ENCODE measurements at places on chromosomes 1 and 21. TPM values are rescaled to one million over a fixed set of nuclear protein-coding genes. Genes with fewer than 3 reads are reported as not detected.

Gene NTRK1
- total RNA-seq, result 0.97 TPM

GRCh38 chr1:78792756-78793155 lies 143.1 kb downstream of the IFI44 start:
- no peak for DNase-seq
- no peaks in the 10 kb centered on the region for H3K36me3 ChIP-seq
- no peaks in the 10 kb centered on the region for H3K4me1 ChIP-seq
- H3K27me3 ChIP-seq, result no peaks in the 10 kb centered on the region

Gene BSND
- not detected for total RNA-seq

Gene CFAP74
- 0.23 TPM for total RNA-seq

Gene DMRTA2
- total RNA-seq, result not detected

DNA sequence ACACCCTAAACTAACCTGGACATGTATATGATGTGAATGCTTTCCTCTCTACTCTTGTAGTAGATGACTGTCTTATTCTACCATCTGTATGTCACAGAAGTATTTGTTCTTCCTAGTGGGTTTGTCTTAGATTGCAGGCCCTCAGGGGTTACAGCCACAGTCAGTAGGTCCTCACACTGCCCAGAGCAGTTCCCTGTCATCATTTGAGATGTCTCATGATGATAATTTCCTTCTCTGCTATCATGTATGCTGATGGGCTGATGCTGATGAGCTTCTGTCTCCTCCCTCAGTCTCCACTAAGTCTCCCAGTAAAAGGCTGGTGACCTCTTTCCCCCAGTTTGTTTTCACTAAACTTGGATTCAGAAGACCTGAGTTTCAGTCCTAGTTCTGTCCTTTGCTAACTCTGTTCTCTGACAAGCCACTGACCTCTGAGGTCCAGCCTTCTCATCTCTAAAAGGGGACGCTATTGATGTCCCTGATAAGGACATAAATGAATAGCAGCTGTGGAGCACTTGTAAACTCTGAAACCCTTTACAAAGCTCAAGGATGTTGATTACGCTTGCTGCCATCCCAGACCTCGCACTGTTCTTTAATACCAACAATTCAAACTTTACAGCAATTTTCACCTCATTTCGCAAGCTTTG lies 3.1 kb upstream of the ETV3 start:
- no peaks in the 10 kb centered on the region for H3K27me3 ChIP-seq
- no peaks in the 10 kb centered on the region for H3K36me3 ChIP-seq
- no peak for DNase-seq
- no peak overlapping the region for H3K27ac ChIP-seq
- H3K4me3 ChIP-seq, result no peak overlapping the region

GRCh38 chr21:15521644-15522001 lies 208.2 kb upstream of the USP25 start:
- H3K27me3 ChIP-seq, result no peaks in the 10 kb centered on the region
- H3K36me3 ChIP-seq, result no peaks in the 10 kb centered on the region
- no peak for DNase-seq
- no peak overlapping the region for H3K27ac ChIP-seq

DNA sequence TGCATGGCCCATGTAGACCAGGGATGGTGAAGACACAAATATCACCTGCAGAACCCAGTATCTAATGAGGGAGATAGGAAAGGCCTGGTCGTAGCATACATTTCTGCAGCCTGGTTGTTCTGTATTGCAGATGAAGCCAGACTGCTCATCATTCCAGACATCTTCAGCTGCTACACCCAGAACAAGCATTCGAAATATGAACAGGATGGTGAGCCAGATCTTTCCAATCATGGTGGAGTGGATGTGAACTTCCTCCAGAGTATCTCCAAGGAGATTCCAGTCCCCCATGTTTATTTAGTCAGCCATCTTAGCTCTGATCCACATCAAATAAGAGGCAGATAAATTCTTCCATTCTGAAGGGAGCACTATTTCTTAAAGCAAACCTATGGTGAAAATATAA lies 2.7 kb upstream of the MYCBP start:
- DNase-seq, result no peak
- no peaks in the 10 kb centered on the region for H3K36me3 ChIP-seq
- H3K27me3 ChIP-seq, result no peaks in the 10 kb centered on the region
- no peak overlapping the region for H3K27ac ChIP-seq

DNA sequence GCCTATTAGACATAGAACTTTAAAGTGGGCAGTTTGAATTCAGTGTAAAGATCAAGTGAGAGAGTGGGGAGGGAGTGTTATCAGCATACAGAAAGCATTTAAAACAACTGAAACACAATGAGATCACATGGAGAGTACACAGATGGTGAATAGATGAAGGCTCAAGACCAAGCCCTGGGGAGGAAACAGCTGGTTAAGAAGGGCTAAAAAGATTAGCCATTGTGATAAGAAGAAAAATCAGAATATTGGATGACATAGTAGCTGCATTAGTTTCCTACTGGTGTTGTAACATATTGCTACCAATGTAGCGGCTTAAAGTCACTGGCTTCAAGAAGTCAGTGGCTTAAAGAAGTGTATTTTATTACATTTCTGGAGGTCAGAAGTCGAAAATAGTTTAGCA lies 443.4 kb upstream of the RGS18 start:
- DNase-seq, result no peak
- no peaks in the 10 kb centered on the region for H3K27me3 ChIP-seq
- H3K4me3 ChIP-seq, result no peak overlapping the region

DNA sequence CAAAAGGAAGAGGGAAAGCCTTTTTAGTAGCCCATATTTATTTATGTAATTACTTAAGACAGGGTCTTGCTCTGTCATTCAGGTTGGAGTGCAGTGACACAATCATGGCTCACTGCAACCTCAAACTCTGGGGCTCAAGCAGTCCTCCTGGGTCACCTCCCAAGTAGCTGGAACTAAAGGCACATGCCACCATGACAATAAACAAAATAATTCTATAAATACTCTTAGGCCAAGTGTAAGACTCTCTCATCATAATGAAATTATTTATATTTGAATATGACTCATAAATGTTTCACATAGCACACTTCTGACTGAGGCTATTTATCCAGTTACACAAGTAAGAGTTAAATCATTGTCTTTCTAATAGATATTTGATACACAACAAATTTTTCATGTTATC lies 314.7 kb downstream of the AMY1C start:
- no peak overlapping the region for H3K27ac ChIP-seq
- H3K36me3 ChIP-seq, result no peaks in the 10 kb centered on the region
- H3K4me3 ChIP-seq, result no peak overlapping the region
- H3K4me1 ChIP-seq, result no peaks in the 10 kb centered on the region
- no peak for DNase-seq

Gene SFN
- 192 TPM for total RNA-seq
